ENCODE measurements at places on chromosomes 1 and 21.

- H3K4me1 ChIP-seq, result peaks cover 5% of the 10 kb centered on the region
- no peaks in the 10 kb centered on the region for H3K36me3 ChIP-seq
- H3K4me3 ChIP-seq, result no peak overlapping the region
- H3K27me3 ChIP-seq, result no peaks in the 10 kb centered on the region
- DNase-seq, result no peak
- H3K27ac ChIP-seq, result no peak overlapping the region
Observed at GRCh38 chr21:21750124-21750825, 752.1 kb downstream of the NCAM2 start.

GRCh38 chr1:68346188-68346808 is 103.5 kb downstream of the RPE65 start:
- H3K4me3 ChIP-seq, result no peak overlapping the region
- H3K36me3 ChIP-seq, result no peaks in the 10 kb centered on the region
- no peaks in the 10 kb centered on the region for H3K4me1 ChIP-seq
- H3K27ac ChIP-seq, result no peak overlapping the region

DNA sequence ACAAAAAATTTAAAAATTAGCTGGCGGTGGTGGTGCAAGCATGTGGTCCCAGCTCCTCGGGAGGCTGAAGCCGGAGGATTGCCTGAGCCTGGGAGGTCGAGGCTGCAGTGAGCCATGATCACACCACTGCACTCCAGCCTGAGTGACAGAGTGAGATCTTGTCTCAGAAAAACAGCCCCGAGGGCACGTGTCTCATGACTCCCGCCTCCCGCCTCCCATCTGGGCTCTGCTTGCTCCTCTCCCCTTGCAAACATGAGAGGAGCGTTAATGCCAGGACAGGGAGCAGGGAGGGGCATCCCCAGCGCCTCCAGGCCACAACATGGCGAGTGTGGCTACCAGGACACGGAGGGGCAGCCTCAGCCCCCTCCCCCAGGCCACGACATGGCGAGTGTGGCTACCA is 28.3 kb downstream of the FAAP20 start:
- no peak for DNase-seq
- H3K27me3 ChIP-seq, result peaks cover 5% of the 10 kb centered on the region

- DNase-seq, result no peak
- peak overlapping the region; percentile 61 for H3K27ac ChIP-seq
- H3K27me3 ChIP-seq, result peaks cover 3% of the 10 kb centered on the region
- no peaks in the 10 kb centered on the region for H3K36me3 ChIP-seq
- no peak overlapping the region for H3K4me3 ChIP-seq
- peaks cover 43% of the 10 kb centered on the region for H3K4me1 ChIP-seq
Observed at GRCh38 chr1:165842671-165843129, 15.3 kb downstream of the UCK2 start.

DNA sequence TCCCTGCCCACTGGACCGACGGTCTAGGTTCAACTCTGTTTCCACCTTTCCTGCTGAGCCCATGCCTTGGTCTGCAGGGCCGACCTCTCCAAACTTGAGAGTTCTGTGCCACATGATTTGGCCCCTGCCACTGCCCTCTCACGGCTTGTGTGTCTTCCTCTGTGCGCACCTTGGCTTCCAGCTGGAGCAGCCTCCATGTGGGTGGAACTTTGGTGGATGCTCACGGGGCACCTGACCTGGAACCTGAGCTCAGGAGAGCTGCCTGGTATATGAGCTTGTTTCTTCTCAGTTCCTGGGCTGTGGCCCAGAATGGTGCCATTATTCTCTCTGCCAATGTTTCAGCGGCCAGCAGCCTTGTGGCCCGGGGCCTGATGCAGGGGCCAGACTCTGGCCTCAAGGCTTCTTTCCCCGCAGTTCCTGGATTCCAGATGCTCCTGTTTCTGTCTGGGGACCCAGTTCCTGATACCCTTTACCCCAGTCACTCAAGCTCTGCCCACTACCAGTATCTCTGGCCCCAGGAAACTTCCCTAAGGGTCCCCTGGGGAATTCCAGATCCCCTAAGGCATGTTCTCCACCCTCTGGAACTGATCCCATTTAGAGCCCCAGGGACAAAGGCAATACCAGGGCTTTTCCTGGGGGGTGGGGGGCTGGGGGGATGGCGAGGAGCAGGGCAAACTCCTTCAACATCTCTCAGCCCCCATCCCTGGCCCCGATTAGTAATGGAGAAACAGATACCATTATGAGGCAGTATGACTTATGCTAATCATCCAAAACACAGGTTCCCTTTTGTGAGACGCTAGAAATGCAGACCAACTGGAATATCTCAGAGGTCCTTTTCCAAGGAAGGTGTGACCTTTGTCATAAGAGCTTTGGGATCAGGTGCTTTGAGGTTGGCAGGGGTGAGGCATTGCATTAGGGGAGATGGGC is 11.1 kb downstream of the QSOX1 start:
- no peak overlapping the region for H3K27ac ChIP-seq
- peaks cover 24% of the 10 kb centered on the region for H3K4me1 ChIP-seq
- H3K36me3 ChIP-seq, result peaks cover 17% of the 10 kb centered on the region

DNA sequence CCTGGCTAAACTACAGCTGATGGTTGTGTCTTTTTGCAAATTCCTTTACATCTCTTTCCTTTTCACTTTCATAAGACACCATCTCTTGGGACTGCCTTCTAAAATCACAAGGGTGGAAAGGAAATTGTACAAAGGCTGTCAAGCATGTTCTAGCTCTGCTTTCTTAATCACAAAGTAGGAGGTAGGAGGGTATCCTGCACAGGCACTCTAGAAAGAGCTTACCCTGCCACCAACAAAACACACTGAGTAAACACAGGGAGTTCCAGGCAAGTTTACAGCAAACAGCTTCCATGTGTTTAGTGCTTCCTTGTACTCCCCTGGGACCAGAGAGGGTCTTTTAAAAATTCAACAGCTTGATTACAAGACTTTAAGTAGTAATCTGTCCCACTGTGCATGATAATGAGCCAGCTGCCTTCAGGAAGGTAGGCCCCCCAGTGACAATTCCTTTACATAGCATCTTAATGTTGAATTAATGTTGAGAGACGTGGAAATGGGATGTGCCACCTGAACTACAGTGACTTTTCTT is 2.4 kb downstream of the PLPP3 start:
- H3K27me3 ChIP-seq, result peaks cover 4% of the 10 kb centered on the region
- peaks cover 32% of the 10 kb centered on the region for H3K4me1 ChIP-seq
- H3K4me3 ChIP-seq, result peak overlapping the region; percentile 99
- peak; percentile 15 for DNase-seq
- H3K27ac ChIP-seq, result peak overlapping the region; percentile 50
- H3K36me3 ChIP-seq, result no peaks in the 10 kb centered on the region

GRCh38 chr1:84352298-84353106 is 45.8 kb upstream of the DNASE2B start:
- H3K27ac ChIP-seq, result no peak overlapping the region
- H3K27me3 ChIP-seq, result no peaks in the 10 kb centered on the region
- no peaks in the 10 kb centered on the region for H3K4me1 ChIP-seq
- DNase-seq, result no peak

DNA sequence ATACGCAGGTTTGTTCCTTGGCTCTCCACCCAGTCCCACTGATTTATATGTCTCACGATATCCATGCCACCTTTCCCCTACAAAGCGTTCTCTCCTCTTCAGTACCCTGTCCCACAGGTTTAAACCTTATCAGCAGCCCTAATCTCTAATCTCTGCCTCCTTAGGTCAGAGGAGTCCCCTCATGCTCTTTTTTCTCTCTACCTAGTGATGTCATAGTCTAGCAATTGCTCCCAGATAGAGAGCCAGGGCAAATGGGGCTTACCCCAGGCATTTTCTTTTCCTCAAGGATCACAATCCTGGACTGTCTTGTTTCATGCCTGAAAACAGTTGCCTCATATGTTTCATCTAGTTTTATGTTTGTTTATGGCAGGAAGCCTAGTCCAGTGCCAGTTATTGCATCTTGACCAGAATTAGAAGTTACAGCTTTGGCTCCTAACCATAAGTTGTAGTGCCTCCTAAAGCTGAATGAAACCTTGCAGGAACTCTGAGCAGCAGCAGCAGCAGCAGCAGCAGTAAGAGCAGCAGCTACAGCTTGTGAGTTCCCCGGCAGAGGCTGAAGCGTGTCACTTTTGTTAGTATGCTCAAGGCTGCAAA is 26.7 kb upstream of the TP53BP2 start:
- no peaks in the 10 kb centered on the region for H3K36me3 ChIP-seq
- no peak overlapping the region for H3K27ac ChIP-seq
- H3K4me3 ChIP-seq, result no peak overlapping the region

- H3K27ac ChIP-seq, result no peak overlapping the region
- peaks cover 5% of the 10 kb centered on the region for H3K4me1 ChIP-seq
- DNase-seq, result no peak
- peaks cover 2% of the 10 kb centered on the region for H3K27me3 ChIP-seq
Observed at GRCh38 chr1:58256041-58256440, 290.5 kb downstream of the OMA1 start.

Data from endothelial cell (in vitro differentiated cells).